ENCODE measurements at places on chromosomes 2 and 18. TPM values are rescaled to one million over a fixed set of nuclear protein-coding genes. Genes with fewer than 3 reads are reported as not detected.

DNA sequence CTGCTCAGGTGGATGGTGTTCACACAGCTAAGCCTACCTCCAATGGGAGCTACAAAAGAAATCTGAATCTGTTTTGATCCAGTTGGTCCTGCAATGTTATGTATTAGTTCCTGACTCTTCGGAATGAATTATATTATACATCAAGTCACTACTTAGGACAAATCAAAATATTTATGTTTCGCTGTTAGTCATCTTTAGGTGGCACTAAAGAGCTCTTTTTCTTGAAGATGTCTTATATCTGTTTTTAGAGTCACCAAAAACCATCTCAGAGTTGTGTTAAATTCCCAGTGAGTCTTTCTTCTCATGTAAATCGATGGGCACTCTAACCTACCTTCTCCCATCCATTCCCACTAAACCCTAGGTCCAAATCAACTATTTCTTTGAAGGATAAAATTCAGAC is 2.2 kb downstream of the DNER start:
- no peak for DNase-seq
- peaks cover 11% of the 10 kb centered on the region for H3K4me1 ChIP-seq
- peaks cover 60% of the 10 kb centered on the region for H3K27me3 ChIP-seq
- no peak overlapping the region for H3K4me3 ChIP-seq
- no peak overlapping the region for H3K27ac ChIP-seq

DNA sequence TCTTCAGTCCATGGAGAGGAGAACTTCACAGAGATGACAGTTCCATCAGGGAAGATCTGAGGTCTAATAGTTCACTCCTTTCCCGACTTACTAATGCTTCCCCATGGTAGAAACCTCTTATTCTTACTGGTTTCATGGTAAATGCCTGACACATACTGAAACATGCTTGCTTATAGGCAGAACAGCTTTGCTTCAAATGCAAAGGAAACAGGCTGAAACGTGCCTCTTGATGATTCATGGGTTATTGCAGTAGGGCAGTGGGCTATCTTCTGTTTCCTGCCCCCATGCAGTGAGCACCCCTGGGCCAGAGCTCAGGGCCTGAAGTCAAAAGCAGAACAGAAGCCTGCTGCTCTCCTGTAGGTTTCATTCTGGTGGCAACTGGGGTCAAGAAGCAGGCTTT is 223.5 kb downstream of the RDH14 start:
- H3K4me3 ChIP-seq, result no peak overlapping the region
- no peak overlapping the region for H3K27ac ChIP-seq
- H3K4me1 ChIP-seq, result no peaks in the 10 kb centered on the region
- H3K36me3 ChIP-seq, result no peaks in the 10 kb centered on the region

GRCh38 chr2:236449167-236449761 is 120.4 kb upstream of the ACKR3 start:
- no peak for DNase-seq
- no peaks in the 10 kb centered on the region for H3K36me3 ChIP-seq
- H3K27me3 ChIP-seq, result no peaks in the 10 kb centered on the region
- no peaks in the 10 kb centered on the region for H3K4me1 ChIP-seq
- no peak overlapping the region for H3K4me3 ChIP-seq

GRCh38 chr2:128714285-128714684 is 395.6 kb upstream of the HS6ST1 start:
- H3K27ac ChIP-seq, result no peak overlapping the region
- no peaks in the 10 kb centered on the region for H3K4me1 ChIP-seq
- DNase-seq, result no peak

Gene ATP8B1
- total RNA-seq, result 0.38 TPM

DNA sequence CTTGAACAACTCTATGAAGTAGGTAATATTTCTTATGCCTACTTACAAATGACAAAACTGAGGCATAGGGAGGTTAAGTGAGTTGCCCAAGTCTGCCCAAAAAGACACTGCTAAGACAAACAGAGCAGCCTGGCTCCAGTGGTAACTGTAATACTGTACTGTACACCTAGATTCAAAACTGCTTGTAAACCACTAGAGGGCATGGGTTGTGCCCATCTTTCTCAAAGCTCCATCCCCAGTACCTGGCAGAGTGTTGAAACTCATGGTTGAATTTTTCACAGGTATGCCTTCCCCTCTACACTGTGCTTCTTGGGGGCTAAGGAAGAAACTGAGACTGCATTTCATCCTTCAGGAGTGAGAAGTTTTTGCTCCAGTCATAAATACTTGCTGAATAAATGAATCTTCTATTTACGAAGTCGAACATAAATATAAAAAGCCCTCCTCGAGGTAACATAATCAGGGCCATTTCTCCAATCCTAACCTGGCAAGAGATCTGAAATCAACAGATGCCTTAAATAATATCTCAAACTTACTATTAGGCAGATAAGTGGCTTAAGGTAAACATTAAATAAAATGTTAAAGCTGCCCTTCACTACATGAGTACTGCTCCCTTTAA is 2.0 kb downstream of the PPP4R1 start:
- H3K4me3 ChIP-seq, result peak overlapping the region; percentile 97
- no peaks in the 10 kb centered on the region for H3K27me3 ChIP-seq
- H3K27ac ChIP-seq, result no peak overlapping the region
- DNase-seq, result peak; percentile 33
- H3K36me3 ChIP-seq, result peaks cover 12% of the 10 kb centered on the region
- H3K4me1 ChIP-seq, result peaks cover 44% of the 10 kb centered on the region

GRCh38 chr18:67600181-67601180 is 84.0 kb upstream of the DSEL start:
- DNase-seq, result no peak
- no peak overlapping the region for H3K27ac ChIP-seq
- H3K4me1 ChIP-seq, result no peaks in the 10 kb centered on the region
- peaks cover 1% of the 10 kb centered on the region for H3K27me3 ChIP-seq
- no peaks in the 10 kb centered on the region for H3K36me3 ChIP-seq
- no peak overlapping the region for H3K4me3 ChIP-seq

GRCh38 chr2:151258121-151258520 is 3.5 kb downstream of the RBM43 start:
- H3K36me3 ChIP-seq, result peaks cover 4% of the 10 kb centered on the region
- H3K4me3 ChIP-seq, result no peak overlapping the region
- no peaks in the 10 kb centered on the region for H3K27me3 ChIP-seq
- H3K27ac ChIP-seq, result no peak overlapping the region
- peaks cover 25% of the 10 kb centered on the region for H3K4me1 ChIP-seq
- no peak for DNase-seq

Gene NGEF
- 0.63 TPM for total RNA-seq

DNA sequence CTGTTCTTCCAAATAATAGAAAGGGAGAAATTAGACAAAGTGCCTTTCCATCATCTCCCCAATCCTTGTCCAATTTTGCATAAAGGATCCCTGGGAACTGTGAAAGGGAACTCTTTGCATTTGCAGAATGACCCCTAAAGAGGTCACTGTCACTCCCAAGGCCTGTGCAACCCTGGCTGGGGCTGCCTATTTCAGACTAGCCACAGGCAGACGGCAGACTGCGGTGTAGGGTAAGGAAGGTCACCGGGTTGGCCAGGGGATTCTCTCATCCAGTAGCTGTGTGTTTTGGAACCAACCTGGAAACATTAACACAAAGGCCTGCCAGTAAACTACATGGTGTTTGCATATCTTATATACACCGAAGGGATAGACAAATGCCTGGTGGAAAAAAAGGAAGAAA is 818.7 kb downstream of the BCL11A start:
- no peaks in the 10 kb centered on the region for H3K4me1 ChIP-seq
- DNase-seq, result no peak
- no peaks in the 10 kb centered on the region for H3K27me3 ChIP-seq
- H3K36me3 ChIP-seq, result no peaks in the 10 kb centered on the region
- no peak overlapping the region for H3K27ac ChIP-seq
- no peak overlapping the region for H3K4me3 ChIP-seq

Gene TTC27
- 33.8 TPM for total RNA-seq

Gene ABCB11
- total RNA-seq, result not detected

Gene IL36B
- total RNA-seq, result not detected

- no peaks in the 10 kb centered on the region for H3K4me1 ChIP-seq
- no peak for DNase-seq
- no peak overlapping the region for H3K27ac ChIP-seq
Observed at GRCh38 chr18:60469387-60470100, 97.0 kb upstream of the MC4R start.

GRCh38 chr2:118012778-118013177 is 1.1 kb downstream of the CCDC93 start:
- peak overlapping the region; percentile 69 for H3K27ac ChIP-seq
- no peaks in the 10 kb centered on the region for H3K27me3 ChIP-seq
- peak overlapping the region; percentile 97 for H3K4me3 ChIP-seq
- no peak for DNase-seq
